ENCODE measurements at places on chromosomes 1 and 21. TPM values are rescaled to one million over a fixed set of nuclear protein-coding genes. Genes with fewer than 3 reads are reported as not detected.

The SLC44A3 gene
- polyA plus RNA-seq: 5.1 TPM

DNA sequence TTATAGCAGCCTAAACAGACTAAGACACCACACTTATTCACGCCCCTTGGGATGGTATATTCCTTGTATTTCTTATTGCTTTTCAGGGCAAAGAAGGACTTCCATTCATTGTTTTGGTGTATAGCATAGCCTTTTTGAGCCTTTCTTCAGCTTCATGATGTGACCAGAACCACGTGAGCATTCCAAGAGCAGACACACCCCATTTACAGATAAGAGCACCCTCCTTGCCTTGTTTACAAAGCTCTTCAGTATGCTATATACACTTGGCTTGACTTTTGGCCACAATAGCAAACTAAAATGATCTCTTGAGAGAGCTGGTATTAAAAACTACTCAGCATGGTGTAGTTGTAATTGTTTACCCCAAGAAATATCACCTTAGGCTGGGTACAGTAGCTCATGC lies 78.7 kb downstream of the PIK3R3 start:
- DNase-seq: no peak

DNA sequence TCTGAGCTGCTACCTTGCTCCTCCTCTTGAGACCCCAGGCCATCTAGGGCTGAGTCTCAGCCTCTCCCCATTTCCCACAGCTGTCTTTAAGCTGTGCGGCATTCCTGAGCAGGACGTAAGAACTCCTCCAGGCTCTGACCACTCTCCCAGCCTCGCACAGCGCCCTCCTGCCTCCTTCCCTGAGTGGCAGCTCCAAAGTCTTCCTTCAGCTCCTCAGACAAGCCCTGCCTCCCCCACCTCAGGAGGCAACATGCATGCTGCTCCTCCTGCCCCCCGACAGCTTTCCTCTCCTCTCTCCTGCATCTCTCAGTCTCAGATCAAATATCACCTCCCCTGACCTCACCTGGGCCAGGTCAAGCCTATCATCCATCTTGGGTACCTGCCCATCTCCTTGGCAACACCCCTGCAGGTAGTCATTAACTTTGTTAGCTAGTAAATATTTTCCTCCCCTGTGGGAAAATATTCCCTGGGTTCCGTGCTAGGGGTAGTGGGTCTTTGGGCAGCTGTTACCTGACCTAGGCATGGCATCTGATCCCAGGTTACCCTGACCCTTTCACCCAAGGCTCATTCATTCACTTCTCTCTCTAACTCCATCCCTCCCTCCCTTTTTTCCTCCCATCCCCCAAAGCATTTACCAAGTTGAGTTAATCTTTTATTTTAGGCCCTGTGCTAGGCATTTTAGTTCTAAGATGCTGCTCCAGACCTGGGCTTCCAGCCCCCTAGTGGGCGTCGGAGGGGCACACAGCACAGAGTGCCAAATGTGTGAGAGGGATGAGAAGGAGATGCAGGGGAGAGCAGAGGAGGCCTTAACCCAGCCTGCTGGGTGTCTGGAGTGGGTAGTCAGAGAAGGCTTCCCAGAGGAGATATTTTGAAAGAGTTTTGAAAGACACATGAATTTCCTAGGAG lies 419.9 kb downstream of the PTPRU start:
- DNase-seq: no peak

DNA sequence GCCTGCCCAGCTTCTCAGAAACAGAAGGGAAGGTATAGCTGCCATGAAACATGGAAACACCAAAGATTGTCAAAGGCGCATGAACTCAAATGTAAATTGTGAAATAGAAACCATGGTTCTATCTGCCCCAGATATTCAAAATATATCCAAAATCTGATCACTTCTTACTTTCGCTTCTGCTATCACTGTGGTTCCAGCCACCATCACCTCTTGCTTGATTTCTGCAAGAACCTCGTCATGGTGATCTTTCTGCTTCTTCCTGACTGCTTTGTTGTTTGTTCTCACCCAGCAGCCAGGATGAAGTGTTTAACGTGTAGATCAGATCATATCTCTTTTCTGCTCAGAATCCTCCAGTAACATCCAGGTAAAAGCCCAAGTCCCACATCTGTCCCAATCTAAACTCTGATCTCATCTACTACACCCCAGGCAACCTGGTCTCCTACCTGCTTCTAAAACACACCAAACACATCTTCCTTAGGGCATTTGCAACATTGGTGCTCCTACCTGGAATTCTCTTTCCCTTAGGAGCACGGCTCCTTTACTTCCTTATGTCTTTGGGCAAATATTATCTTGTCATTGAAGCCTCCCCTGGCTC lies 10.5 kb upstream of the LMO4 start:
- DNase-seq: no peak

The SH3BGR gene
- polyA plus RNA-seq: 194 TPM

The JUN gene
- 172 TPM for polyA plus RNA-seq

DNA sequence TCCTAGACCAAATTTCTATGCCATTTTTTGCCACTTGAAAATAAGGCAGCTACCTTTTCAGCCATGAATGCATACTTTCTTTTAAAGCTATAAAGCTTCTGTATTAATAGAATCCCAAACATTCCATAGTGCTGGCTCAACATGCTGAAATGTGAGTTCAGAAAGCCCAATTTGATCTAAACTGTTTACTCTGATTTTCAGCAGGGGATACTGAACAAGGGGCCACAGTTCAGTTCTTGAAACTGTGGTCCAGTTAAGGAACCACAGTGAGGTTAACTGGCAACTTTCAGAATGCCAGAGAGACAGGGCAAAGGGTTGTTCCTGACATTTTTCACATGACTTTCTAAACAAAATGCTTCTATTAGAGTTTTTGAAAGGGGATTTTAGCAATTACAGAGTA lies 85.7 kb upstream of the COL11A1 start:
- no peak for DNase-seq

DNA sequence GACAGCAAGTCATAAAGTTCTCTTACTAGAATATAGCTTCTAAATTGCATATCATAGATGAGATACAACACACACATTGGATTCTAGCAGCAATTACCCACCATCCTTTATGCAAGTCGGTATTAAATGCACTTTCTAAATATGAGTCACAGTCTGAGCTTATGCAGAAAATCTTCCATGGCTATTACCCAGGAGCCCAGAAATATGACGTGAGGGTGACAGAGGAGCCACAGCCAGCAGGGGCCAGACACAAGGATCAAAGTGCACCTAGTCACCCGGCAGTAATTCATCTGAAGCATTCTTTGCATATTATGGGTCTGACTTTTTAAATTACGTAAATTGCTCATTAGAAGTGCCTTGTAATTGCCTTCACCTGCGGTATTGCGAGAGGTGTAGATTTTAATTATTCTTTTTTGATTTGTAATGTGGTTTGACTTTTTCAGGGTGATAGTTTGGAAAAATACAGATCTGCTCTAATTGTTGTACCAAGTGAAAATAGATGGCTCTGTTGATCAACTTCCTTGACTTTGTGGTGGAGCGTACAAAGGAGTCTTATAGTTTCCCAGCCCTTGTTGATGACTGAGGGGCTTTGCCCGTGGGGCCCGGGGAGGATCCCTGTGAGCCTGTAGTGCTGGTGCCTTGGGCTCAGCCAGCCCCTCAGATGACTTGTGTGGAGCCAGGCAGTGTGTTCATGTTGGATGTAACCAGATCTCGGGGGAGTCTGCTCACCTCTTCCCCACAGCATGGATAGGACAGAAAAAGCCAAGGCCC lies 470.0 kb upstream of the VAMP3 start:
- DNase-seq: no peak

The SLC45A3 gene
- polyA plus RNA-seq: 1.9 TPM

The UBL4B gene
- polyA plus RNA-seq: not detected

- DNase-seq: no peak
Observed at GRCh38 chr1:44740179-44740617, 561 bp downstream of the KIF2C start.

The CD52 gene
- polyA plus RNA-seq: not detected

- DNase-seq: no peak
Observed at GRCh38 chr1:66521721-66522365, 12.1 kb upstream of the SGIP1 start.

DNA sequence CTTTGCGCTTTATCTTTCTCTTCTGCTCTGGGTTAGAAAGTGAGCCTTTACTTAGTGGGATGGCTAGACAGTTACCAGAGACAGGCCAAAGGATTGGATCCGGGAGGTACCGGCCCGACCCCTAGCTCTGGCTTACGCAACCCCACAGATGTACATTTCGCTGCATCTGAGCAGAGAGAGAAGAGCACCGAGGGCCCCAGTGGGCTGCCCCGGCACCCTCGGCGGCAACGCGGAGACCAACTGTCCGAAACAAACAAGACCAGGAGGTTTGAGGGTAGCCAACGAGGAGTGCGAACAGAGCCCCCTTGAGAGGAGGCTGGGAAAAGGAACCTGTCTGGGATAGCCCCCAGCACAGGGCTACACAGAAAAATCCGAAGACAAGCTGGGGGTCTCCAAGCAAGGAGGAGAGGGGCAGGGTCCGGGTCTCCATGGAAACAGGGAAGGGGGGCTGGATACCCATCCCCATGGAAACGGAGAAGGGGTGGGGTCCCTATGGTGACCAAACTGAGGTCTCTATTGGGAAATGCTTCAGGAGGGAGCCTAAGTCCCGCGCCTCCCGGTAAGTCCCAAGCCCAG lies 373 bp downstream of the MTF1 start:
- no peak for DNase-seq

GRCh38 chr1:15931401-15931800 lies 44.5 kb downstream of the ZBTB17 start:
- no peak for DNase-seq

- no peak for DNase-seq
Observed at GRCh38 chr1:183212870-183213269, 26.8 kb downstream of the LAMC2 start.

The IFFO2 gene
- polyA plus RNA-seq: 6.9 TPM

DNA sequence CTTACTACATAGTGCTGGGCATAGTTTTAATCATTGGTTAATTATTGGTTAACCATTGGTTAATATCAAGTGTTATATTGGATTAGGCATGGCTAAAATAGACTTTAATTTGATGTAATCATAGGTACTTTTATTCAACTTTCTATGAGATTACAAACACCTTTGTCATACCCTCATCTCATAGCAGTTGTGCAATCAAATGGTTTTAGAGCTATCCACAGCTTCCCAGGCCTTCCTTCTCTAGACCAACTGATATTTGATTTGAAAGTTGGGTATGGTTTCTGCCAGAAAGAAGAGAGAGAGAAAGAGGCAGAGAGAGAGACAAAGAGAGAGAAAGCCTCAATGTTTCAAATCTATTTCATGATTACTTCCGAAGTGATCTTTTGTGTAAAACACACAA lies 9.6 kb upstream of the RGS1 start:
- DNase-seq: no peak

DNA sequence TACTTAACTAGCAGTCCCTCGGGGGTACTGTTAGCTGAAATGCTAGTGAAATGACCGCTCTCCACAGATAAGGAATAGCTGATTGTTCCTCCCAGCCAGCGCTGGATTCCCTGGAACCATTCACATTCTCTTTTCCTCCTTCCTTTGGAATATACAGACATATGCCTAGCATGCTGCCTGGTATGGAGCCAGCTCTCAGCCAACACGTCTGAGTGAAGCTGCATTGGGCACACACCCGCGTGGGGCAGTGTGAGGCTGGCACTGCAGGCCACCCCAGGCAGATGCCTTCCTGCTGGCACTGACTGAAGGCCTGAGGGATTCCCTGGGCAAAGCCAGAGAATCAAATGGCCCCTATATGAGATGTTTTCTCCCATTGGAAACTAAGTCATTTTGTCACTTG lies 66.7 kb downstream of the TLR5 start:
- no peak for DNase-seq

- no peak for DNase-seq
Observed at GRCh38 chr1:39688706-39689105, 2.5 kb downstream of the HPCAL4 start.

The KCNJ15 gene
- polyA plus RNA-seq: 1.1 TPM

- peak; percentile 20 for DNase-seq
Observed at GRCh38 chr1:162498496-162498810, 835 bp downstream of the UHMK1 start.

GRCh38 chr1:187241971-187242370 lies 413.2 kb downstream of the PLA2G4A start:
- DNase-seq: no peak

DNA sequence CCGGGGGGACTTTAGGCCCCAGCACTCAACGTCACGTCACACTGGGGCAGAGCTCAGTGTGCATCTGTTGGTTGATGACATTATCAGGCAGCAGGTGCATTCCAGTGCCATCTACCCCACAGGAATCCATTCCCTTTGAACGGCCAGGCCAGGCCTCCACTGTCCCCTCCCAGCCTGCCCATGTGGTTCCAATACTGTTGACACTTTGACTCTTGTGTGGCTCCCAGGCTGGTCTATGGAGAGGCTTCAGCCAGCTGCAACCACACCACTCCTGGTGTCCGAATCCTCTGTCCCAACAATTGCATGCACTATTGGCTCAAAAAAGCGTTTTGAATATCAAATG lies 92.0 kb upstream of the SIM2 start:
- no peak for DNase-seq

The PLA2G2C gene
- not detected for polyA plus RNA-seq

The TATDN3 gene
- polyA plus RNA-seq: 11.5 TPM

DNA sequence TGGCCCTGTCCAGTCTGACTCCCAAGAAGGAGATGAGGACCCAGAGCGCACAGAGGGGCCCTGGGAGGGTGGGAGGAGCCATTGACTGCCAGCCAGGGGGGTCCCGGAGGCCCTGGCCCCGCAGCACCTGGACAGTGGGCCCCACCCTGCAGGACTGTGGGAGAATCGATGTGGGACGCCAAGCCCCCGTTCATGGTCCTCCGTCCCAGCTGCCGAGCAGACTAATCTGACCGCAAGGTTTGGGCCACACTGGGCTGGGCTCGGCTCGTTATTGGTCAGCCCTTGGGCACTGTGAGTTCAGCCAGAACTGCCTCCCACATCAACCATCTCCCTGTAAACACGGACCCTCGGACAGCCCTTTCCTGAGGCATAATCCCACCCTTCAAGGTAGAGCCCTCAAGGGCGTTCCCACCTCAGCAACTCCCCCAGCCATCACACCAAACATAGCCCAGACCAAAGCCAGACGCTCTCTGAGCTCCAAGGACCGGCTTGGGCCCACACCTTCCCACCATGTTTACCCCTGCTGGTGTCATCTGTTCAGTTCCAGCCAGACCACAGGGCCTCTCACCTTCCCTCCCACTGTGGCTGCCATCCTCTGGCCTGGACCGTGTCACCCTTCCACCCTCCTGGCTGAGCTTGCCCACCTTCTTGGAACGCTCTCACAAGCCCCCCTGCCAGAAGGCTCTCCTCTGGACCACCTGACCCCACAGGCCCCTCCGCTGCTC lies 16.2 kb upstream of the POFUT2 start:
- DNase-seq: no peak

DNA sequence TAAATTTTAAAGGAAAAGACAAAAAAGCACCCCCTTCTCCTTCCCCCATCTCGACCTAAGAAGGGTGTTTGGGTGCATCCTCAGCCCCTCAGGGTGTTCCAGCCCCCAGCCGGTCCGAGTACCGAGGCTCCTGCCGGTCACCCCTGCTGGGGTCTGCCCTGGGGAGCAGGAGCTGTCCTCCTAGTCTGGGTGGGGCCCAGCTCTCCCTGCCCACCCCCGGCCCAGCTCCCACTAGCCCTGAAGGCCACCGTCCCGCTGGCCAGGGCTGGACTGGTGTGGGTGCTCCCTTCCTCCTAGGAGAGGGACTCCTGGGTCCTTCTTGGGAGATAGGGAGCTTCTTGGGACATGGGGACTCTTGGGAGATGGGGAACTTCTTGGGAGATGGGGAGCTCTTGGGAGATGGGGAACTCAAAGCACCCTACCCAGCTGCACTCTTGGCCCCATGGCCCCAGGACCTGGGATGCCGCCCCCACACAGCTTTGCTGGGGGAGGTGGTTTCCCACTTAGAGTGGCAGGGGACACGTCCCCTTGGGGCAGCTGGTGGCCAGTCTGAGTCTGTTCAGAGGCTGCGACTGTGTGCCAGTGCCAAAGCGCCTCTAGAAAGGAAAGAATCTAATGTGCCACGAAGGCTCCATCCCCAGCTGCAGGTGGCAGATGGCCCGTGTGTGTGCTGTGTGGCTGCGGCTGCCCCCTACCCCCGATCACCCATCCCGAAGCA lies 44.5 kb downstream of the MORN1 start:
- DNase-seq: no peak

Data from muscle of arm (tissue), 14 donors.